ENCODE measurements at places on chromosomes 1 and 21.

GRCh38 chr1:239897458-239897857 is 194.2 kb upstream of the FMN2 start:
- DNase-seq, result no peak

GRCh38 chr1:215128504-215128903 is 46.0 kb downstream of the KCNK2 start:
- DNase-seq, result no peak

DNA sequence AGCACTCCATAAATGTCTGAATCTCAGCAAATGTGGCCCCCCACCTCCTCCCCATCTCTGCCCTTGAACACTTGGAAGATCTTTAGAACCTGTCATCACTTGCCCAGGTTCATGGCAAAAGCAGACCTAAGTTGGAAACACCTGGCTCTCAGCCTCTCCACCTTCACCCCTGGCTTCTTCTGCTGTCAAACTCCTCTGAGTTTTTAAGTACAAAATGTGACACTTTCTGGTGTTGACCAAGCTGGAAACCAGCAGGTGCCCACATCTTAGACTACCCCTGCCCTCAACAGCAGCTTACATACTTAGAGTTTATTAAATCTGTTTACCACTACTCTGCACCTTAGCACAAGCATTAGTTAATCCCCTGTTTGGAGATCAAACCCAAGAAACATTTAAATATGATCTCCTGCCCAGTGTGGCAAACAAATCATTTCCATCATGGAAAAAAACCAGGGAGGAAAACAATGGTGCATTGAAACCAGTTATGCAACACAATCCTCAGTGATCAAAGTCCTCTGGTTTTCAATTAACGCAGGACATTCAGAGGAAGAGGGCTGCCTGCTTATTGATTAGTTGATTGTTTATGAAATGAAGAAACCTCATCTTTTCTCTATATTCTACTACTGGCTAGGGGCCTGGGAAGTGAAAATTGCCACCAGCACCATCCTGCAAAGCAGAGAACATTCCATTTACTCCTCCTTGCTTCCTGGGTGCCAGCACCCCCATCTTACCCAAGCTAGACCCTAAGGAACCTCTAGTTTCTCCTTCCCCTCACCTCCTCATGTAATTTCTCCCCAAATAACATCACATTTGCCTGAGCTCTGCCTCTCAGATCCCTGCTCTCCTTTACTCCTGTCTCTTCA is 139.4 kb upstream of the RAB4A start:
- DNase-seq, result no peak

- DNase-seq, result no peak
Measured at GRCh38 chr1:51610637-51611036, 6.3 kb upstream of the OSBPL9 start.

DNA sequence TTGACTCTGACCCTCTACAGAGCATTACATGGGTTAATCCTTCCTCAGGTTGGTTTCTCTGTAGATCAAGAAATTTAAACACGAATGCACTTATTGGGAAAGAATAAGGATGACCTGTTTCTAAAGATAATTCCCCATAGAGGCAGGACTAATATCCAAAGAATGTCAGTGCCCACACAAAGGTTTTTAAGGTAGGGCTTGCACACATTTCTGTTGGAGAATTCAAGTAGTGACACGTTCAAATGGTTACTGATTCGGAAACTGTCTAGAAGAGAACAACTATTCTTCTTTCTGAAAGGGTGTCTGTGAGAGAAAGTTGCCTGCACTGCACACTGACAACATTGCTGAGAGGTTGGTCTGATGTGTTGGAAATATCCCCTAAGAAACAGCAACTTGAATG is 167.3 kb downstream of the ZNF326 start:
- no peak for DNase-seq

- no peak for DNase-seq
Measured at GRCh38 chr21:43721939-43722338, 3.0 kb downstream of the PDXK start.

DNA sequence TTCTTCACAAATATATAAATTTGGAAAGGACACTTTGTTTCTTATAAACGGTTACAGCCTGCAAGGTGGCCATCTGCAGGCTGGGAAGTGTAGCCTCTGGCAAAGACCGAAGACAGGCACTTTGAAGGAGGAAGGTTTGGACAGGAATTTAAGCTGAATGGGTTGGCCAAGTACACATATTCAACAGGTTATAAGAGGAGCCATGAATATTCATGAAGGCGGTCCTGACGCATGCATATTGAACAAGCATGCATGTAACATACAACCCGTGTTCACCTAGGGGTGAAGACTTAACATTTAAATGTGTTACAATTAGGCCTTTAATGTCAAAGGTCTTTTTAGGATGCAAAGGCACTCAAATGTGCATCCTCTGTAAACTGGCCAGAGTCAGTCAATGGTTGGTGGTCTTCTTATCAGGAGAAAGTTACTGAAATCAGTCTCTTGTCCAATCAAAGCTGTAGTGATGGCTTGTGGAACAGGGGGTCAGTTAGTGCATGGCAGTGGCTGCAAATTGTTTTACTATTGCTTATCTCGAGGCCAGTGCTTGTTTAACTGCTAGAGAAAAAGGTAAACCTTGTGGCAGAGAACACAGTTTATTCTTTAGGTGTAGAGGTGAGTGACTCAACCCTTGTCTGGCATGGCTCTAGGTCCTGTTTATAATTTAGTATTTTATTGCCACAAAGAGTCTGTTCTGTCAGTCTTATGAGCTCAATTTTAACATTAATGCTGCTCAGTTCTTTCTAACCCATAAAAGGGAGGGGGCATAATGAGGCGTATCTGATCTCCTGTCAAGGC is 70.3 kb upstream of the F3 start:
- no peak for DNase-seq

- DNase-seq, result no peak
Measured at GRCh38 chr1:41700986-41701535, 216.6 kb upstream of the EDN2 start.

DNA sequence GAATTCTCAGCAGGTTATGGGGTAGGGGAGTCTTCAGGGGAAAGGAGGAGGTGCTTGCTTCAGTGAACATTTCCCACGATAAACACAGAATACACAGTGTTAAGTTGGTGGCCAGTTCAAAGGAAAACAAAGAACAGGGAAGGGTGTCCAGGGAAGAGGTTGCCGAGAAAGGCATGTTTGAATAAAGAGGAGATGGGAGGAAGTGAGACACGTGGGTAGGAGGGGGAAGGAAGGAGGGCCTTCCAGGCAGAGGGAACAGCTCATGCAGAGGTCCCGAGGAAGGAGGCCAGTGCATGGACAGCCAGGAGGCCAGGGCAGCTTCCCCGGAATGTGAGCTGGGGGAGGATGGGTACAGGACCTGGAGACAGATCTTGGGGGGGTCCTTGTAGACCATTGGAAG is 130.3 kb upstream of the TMEM51 start:
- no peak for DNase-seq

DNA sequence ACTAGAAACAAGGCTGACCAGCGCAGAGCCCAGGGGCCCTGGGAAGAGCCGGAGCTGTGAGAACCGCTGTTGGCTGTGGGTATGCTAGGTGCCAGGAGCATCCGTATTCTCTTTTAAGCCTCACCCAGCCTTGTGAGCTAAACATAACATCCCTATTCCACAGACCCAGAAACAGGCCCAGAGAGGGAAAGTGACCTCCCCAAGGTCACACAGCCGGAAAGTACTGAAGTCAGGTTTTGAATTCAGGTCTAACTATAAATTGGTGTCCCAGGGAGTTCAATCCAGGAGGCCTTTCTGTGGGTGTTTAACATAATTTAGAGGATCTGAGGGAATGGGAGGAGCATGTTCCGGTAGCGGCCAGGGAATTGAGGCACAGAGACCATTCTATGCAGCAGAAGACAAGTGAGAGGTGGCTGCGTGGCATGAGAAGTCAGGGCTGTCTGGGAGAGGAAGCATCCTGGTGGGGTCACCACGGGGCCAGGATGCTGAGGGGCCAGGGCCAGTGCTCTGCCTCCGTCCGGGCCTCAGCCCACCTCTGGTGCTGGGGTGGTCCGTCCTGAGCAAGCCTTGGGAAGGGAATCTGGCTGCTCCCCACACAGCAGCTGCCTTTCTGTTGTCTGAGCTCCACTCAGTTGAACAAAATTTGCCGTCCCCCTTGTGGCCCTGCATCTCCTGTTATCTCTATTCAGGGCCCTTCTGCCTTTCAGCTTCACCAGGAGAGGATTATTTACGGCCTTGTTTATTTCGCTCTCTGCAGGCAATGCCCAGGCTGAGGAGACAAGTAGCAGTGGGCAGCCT is 338.8 kb upstream of the VAMP3 start:
- DNase-seq, result no peak

GRCh38 chr21:45926281-45926680 is 55.3 kb upstream of the COL6A1 start:
- no peak for DNase-seq

- DNase-seq, result no peak
Measured at GRCh38 chr1:23531562-23532094, 595 bp upstream of the E2F2 start.

DNA sequence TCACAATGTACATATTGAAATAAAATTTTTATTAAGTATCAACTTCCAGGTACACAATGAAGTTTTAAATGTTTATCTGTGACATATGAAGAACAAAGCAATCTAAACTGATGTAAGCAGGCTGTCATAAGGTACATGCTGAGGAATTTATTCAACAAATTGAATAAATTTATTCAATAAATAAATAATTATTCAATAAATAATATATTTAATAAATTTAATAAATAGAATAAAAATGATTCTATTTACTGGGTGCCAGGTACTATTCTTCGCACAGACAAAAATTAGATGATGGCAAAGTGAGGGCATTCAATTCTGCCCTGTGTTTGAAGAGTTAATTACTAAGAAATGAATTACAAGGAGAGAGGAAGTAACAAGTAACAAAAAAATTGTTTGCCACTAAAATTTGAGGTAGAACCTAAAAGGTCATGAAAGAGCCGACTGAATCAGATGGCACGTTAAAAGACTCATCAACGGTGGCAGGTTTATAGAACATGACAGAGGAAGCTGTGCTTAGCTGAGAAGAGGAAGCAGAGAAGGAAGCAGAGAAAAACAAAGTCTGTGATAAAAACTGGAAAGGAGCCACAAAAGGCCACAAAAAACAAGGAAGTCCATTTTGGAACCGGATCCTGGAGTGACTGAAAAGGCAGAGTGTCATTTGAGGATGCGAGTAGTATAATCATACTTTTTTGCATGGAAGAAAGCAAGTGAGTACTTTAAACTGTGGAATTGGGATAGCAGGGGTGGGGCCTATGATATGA is 2.2 kb upstream of the USP24 start:
- no peak for DNase-seq

DNA sequence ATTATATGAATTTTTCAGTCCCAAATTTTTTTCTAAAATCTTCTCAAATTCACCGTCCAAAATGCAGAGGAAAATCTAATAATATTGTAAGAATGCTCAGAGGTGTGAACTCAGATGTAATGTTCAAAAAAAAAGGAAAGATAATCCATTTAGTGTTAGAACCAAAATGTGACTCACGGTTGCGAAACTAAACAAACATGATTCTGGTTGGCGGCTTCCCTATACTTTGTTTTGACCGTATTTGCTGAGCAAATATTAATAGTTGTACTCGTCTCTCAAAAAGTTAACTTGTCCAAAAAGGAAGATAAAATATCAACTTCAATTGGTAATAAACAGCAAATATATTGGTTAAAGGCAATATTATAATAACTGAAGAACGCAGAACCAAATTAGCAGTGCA is 34.4 kb downstream of the ZSWIM5 start:
- DNase-seq, result no peak

DNA sequence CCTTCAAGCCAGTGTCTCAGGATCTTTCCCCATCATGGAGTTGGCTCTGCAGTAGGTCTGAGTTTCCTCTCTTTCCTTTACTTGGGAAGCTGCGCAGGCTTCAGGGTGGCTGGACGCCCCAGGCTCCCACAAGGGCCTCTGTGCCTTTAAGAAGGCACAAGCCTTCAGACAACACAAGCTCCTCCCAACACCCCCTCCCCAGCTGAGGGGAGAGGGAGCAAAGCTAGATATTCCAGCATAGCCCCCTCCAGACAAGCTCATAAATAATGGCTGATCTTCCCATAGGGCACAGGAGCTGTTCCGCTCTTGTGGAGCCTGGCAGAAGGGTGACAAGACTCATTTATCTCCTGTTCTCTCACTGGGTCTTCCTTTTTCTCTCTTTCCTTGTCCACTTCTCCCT is 27.9 kb upstream of the ATP2B4 start:
- DNase-seq, result no peak

GRCh38 chr21:45126204-45126626 is 51.8 kb downstream of the ADARB1 start:
- no peak for DNase-seq

DNA sequence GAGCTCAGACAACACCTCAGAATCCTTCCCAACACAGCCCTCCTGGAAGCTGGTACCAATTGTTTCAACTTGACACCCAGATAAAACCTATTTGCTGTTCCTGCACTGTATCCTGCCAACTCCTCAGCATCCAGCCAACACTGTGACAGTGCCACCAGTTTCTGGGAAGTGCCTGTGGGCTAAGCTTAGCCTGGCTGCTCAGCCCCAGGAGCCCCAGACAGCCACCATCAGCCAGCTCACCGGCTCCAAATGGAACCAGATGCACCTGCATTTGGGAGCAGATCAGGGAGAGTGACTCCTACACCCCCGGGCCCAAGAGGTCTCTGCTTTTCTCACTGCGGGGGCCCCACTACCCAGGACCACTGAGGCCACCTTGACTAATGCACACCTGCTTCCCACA is 24.9 kb downstream of the KCNN3 start:
- DNase-seq, result peak; percentile 52

DNA sequence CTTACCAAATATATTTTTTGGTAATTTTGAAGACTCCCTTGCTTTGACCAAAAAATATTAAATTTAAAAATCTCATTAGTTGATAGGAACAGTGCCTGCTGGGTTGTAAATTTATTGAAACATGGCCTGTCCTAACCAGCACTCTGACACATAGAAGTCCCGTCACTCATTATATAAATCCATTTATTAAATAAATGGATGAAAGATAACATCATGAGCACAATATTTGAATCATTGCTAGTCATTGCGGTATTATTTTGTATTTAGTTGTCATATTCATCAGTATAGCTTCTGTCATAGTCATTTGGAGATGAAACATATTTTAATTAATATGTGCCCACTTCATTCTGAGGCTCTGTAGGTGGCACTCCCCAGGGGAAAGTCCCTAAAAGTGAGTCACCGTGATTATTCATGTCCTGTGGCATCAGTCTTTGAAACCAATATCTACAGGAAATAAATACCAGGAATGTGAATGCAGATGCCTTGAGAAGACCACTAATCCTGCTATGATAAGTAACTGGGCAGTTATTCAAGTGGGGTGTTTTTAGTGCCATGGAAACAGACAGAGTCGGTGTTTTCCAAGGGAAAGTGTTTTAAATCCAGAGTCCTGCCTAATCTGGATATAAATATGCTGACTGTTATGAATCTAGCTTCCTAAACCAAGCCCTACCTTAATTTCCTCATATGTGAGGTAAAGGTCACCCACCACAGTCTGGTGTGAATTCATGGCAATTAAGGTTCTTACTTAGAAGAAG is 302.0 kb downstream of the DUSP10 start:
- DNase-seq, result peak; percentile 65
